Kidney tubule cell (primary cell): ENCODE measurements at places on chromosomes 7 and 10.
A peak's percentile ranks its signal among the peaks of the same experiment; 100 is the strongest.

DNA sequence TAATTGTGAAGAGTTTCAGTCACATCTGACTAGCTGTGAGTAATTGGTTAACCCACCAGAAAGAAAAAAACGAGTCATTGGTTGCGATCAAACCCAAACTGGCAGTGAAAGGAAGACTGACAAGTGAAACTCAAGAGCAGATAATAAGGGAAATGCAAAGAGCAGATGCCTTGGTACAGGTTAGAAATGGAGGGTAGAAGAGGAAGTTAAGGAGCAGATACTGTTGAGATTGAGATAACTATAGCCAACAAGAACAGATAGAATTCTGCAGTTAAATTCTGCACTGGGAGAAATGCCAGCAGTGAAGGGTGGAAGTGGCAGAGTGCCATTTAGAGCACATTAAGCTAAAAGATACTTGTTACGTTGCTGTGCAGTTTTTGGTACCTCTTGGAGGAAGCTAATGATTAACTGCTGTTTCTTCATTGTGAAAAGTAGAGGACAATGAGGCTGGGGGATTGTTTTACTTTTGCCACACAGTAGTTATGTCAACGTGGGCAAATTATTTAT, 65.8 kb downstream of the CDK13 start:
- peak; percentile 72 for DNase-seq

DNA sequence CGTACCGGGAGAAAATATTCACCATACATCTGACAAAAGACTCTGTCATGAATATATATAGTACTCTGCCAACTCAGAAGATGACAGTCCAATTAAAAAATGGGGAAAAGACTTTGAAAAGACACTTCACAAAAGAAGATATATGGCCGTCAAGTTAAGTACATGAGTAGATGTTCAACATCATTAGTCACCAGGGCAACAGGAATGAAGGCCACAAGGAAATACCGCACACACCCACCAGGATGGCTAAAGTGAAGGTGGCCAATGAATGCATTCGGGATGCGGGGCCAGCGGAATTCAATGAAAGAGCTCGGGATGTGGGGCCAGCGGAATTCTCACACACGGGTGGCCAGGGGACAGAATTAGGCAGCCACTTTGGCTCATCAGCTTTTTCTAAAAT, 42.2 kb downstream of the MAD1L1 start:
- DNase-seq: peak; percentile 26

DNA sequence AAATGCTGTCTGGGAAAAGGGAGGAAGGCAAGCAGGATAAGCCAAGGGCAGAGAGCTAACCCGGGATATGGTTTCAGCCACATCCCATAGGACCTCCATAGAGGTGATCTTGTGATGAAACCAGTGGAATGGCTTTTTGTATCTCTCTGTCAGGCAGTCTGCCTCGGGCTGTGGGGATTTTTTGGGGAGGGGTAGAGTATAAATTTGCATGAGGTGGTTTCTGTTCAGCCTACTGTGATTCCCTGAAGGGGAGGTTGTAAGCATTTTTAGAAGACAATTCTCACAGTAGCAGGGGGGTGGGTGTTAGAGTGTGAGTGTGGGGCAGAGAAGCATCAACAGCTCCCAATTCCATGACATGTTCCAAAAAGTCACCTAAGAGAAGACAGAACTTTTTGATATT, 11.8 kb downstream of the OR9A2 start:
- DNase-seq: no peak

GRCh38 chr7:76310102-76310957, 7.9 kb downstream of the HSPB1 start:
- no peak for DNase-seq

DNA sequence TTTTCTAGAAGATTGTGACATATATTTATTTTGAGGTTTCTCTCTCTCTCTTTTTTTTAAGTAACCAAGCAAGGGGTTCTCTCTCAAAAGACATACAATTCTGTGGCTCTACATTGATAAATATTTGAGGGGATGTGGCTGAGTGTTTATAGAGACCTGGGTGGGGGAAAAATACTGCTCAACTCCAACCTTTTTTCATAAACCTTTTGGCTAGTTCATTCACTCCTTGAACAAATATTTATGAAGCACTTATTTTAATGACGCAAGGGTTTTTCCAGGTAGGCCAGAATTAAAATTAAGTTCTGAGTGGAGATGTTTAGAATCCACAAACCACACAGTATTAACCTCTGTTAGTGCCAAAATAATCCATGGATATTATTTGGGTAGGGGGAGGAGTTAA, 100.2 kb downstream of the PTPRE start:
- no peak for DNase-seq

GRCh38 chr7:139300390-139300789, 40.7 kb upstream of the FMC1 start:
- DNase-seq: no peak

DNA sequence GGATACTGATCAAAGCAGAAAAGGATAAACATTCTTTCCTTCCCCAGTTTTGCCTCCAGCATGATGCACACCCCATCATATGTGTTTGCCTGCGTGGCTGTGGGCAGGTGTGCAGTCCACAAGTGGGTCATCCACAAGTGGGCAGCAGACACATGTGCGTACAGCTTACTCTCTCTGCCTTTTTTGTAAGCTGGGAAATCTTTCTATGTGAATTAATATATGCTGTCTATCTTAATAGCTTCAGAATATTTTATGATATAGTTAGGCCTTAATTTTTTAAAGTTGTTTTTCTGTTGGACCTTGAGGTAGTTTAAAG, 80.1 kb downstream of the INPP5A start:
- DNase-seq: no peak

DNA sequence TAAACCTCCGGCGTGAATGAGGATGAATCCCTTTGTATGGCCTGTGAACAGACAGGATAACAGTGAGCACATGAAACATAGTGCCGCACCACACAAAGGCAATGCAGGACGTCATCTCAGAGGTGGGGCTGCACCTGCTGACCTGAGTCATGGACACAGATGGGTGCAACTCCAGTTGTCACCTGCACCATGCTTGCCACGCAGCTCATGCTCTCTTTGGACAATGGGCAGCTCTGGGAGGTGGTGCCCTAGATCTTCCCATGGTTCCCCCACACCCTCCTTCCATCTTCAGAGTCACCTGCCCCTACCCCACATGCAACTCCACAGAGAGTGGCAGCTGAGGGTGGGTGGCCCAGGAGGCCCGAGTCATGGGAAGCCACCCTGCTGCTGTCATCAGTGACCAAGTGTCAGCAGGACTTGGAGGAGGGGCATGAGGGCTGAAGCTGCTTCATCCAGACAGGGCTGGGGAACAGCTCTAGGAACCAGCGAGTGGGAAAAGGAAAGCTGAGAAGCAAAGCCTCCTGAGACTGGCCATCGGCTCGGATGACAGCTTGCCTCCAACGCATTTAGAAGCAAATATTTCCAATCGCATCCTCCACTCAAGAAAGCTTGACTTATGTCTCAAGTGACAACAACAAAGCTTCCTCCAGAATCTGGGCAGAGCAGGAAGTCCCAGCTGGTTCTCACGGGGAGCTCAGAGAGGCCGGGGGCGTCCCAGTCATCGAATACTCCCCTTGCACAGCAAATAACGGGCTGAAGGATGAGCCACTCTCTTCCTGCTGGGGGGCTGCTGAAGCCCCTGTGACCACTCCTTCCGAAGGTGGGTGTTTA, 27.1 kb downstream of the VIPR2 start:
- no peak for DNase-seq

DNA sequence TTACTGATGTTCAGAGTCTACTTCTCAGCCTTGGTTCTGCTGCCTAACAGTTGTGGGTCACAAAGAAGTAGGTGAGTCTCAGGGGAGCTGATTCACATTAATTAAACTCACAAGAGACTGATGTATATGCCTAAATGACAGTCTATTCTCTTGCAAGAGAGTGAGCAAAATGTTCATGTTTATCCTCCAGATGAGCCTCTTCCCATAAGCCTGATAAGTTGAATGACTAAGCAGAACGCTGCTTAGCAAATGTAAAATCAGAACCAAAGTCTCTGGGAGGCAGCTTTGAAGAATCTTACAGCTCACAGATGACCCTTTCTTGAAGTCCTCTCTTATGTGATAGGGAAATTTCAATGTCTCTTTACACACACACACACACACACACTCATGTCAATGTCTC, 1092.2 kb downstream of the TYW1 start:
- no peak for DNase-seq

DNA sequence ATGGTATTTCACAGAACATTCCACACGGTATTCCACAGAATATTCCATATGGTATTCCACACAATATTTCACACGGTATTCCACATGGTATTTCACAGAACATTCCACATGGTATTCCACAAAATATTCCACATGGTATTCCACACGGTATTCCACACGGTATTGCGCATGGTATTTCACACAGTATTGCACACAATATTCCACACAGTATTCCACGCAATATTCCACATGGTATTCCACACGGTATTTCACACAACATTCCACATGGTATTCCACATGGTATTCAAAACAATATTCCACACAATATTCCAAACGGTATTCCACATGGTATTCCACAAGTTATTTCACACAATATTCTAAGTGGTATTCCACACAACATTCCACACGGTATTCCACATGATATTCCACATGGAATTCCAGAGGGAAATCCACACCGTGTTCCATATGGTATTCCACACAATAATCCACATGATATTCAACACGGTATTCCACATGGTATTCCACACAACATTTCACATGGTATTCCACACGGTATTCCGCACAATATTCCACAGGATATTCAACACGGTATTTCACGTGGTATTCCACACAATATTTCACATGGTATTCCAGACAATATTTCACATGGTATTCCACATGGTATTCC, 136.7 kb upstream of the CHST15 start:
- DNase-seq: no peak

GRCh38 chr7:29207162-29207801, 12.7 kb downstream of the CHN2 start:
- peak; percentile 47 for DNase-seq

GRCh38 chr10:19915816-19916215, 99.6 kb downstream of the PLXDC2 start:
- DNase-seq: no peak

DNA sequence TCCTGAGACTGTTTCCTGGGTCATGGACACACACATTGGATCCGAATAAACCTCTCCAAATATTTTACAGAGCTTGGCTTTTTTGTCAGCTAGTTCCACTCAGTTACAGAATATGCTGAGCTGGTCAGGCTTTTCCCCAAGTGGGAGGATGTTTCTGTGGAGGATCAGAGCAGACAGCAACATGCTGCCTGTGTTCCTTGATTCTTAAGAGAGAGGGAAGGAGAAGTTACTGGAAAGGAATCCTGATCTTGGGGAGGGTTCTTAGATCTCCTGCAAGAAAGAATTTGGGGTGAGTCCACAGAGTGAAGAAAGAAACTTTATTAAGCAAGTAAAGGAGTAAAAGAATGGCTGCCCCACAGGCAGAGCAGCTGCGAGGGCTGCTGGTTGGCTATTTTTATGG, 76.8 kb upstream of the RPA3 start:
- DNase-seq: no peak
